Thymus (tissue), 14 donors: ENCODE measurements at places on chromosomes 5 and 9. TPM values are rescaled to one million over a fixed set of nuclear protein-coding genes. Genes with fewer than 3 reads are reported as not detected.

DNA sequence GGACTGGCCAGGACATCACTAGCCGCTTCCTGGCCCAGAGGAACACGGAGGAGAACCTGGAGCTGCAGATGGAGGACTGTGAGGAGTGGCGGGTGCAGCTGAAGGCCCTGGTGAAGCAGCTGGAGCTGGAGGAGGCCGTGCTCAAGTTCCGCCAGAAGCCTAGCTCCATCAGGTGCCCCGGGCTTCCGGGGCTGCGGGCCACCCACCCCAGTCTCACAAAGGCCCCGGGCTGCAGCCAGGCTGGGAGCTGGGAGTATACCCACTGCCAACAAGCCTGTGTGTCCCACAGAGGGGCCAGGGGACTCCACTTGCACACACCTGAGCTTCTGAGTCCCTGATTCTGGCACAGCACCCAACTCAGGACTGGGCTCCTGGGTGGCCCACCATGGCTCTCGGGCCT, 1.7 kb upstream of the RABL6 start:
- peaks cover 12% of the 10 kb centered on the region for H3K36me3 ChIP-seq
- peaks cover 33% of the 10 kb centered on the region for H3K4me1 ChIP-seq
- no peak for DNase-seq
- H3K4me3 ChIP-seq, result no peak overlapping the region
- no peaks in the 10 kb centered on the region for H3K27me3 ChIP-seq

N4BP3 gene
- 1.9 TPM for total RNA-seq

SCGB3A1 gene
- total RNA-seq, result 3.8 TPM

BSPRY gene
- 2.3 TPM for total RNA-seq

SLC34A3 gene
- not detected for total RNA-seq
